ENCODE measurements at places on chromosomes 16 and 17.

- peak; percentile 22 for DNase-seq
These were observed 2.2 kb downstream of the NT5M start for GRCh38 chr17:17305281-17305801.

DNA sequence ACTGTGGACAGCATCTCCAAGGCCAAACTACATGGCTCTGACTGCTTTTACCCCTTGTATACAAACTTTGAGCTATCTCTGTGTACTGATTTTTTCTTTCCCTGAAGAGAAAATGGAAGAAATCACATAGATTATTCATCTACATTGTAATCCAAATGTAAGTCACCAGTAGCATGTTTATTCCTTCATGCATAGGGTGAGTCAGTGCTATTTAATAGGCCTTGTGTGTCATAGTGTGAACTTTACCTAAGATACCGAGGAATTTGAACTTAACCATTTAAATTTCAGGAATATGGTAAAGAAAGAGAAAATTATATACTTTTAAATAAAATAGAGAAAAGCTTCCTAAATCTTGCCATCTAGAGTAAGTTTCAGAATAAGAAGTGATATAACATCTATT, 16.5 kb downstream of the PHKB start:
- no peak for DNase-seq

GRCh38 chr17:33623841-33624240, 330.7 kb upstream of the ASIC2 start:
- no peak for DNase-seq

- no peak for DNase-seq
These were observed 4.8 kb downstream of the BCAR1 start for GRCh38 chr16:75246504-75247205.

- DNase-seq = no peak
These were observed 60.7 kb downstream of the WSB1 start for GRCh38 chr17:27354491-27355081.

DNA sequence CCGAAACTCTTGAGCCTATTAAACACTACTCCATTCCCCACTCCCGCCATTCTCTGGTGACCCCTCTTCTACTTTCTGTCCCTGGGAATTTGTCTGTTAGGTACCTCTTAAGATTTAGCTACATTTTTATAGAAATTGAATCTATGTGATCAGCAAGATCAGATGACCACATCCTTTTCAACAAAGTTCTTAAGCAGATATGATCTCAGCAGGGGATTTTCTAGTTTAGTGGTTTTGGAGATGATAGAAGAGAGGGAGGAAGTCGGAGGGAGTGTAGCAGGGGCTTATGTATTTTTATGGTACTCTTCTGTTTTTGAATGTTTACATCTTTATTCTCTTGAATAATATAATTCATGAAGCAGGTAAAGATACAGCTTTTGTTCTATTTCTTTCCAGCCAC, 40.8 kb downstream of the RPA1 start:
- DNase-seq = no peak

- DNase-seq = no peak
These were observed 19.8 kb downstream of the SLC7A5 start for GRCh38 chr16:87849419-87850008.

Data from stimulated activated CD4-positive, alpha-beta T cell treated with anti-CD3 and anti-CD28 coated beads, Interleukin-12 subunit alpha, Interleukin-12 subunit beta, amount 100 ng/mL, for 4 hours (primary cell).